ENCODE measurements at places on chromosomes 12 and 14.

GRCh38 chr12:2380946-2381345 is 328.2 kb downstream of the CACNA1C start:
- DNase-seq: no peak

DNA sequence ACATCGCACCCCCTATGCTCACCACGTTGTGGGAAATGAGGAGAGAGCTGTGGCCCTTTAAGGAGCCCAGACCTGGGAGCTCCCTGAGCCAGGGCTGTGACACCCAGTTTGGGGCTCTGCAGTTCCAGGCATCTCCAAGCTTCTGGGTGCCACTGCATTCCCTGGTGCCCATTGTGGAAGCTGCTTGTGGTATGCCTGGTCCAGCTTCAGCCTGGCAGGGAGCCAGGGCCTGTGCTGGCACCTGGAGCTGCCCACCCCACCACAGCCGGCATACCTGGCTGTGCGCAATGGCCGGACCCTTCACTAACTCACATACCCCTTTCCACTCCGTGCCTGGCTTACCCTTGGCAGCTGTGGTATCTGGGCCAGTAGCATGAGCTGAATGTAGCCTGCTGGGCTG is 107.9 kb upstream of the OR4E1 start:
- DNase-seq: no peak

- no peak for DNase-seq
Observed at GRCh38 chr12:102496591-102496990, 16.2 kb upstream of the IGF1 start.

- no peak for DNase-seq
Observed at GRCh38 chr14:55388160-55388559, 23.5 kb downstream of the ATG14 start.

DNA sequence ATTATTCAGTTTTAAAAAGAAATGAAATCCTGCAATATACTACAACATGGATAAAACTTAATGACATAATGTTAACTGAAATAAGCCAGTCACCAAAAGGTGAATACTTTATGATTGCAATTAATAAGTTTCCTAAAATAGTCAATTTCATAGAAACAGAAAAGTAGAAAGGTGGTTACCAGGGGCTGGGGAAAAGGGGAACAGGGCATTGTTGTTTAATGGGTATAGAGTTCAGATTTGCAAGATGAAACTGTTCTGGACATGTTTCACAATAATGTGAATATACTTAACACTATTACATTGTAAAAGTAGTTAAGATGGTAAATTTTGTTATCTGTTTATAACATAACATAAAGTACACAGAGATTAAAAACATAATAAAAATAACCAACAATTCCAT is 550.9 kb downstream of the CCER1 start:
- no peak for DNase-seq

- peak; percentile 73 for DNase-seq
Observed at GRCh38 chr14:106308839-106309389, 782.5 kb downstream of the TMEM121 start.

DNA sequence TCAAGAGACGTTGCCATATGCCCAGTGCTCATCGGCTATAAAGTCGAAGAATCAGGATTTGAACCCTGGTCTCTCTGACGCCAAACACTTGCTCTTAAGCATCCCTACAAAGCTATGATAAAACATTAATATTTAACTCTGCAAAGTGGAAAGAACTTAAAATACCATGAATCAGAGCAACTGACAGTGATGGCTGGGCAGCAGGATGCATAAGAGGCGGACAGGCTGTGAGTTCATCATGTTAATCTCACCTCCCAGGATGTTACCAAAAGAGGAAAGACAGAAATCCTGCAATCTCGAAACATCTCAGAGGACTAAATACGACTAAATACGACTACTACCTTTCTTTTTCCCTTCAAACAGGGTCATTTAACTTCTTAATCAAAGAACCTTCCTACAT is 5.8 kb downstream of the DICER1 start:
- DNase-seq: no peak

DNA sequence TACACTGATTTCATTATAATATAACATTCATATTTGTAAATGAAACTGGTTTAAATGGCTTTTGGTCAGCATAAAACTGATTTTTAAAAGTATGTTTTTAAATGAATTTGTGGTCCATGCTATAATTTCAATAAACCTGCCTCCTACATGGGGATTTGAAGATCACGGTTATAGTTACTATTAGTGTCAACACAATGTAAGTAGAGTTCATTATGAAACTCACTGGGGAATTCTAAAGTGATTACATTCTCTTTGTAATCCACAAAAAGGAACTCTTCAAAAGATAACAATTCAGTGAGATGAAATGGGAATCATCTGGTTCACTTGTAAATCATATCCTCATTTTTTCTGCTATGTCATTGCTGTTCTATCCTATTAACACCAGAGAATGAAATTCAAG is 204.5 kb upstream of the G2E3 start:
- DNase-seq: no peak

DNA sequence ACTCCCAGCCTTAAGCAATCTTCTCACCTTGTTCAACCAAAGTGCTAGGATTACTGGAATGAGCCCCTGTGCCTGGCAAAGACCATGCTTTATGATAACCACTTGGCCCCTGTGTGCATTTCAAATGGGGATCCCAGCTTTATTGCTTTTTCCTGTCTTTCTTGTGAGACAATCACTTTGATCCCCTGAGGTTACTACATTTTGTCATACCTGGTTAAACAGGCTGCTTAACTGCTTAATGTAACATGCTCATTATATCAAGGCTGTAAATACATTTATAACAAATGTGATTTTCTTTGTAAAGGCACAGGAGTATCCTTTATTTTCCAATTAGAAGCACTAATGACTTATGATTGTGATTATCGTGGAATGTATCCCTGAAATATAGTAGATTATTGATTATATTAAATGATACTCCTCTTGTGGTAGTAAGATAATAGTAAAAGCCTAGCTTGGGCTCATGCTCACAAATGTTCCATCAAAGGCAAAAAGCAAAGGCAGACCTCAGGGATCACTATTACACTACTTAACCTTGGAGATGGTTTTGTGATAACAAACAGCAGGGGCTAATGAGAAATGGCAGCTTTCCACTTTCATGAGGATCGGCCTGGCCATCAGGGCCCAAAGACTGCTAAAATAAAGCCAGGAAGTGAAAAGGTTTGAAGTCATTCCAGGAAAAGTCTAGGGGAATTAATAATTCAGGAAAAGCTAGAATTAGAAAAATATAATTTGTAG is 290.8 kb upstream of the MDGA2 start:
- no peak for DNase-seq

DNA sequence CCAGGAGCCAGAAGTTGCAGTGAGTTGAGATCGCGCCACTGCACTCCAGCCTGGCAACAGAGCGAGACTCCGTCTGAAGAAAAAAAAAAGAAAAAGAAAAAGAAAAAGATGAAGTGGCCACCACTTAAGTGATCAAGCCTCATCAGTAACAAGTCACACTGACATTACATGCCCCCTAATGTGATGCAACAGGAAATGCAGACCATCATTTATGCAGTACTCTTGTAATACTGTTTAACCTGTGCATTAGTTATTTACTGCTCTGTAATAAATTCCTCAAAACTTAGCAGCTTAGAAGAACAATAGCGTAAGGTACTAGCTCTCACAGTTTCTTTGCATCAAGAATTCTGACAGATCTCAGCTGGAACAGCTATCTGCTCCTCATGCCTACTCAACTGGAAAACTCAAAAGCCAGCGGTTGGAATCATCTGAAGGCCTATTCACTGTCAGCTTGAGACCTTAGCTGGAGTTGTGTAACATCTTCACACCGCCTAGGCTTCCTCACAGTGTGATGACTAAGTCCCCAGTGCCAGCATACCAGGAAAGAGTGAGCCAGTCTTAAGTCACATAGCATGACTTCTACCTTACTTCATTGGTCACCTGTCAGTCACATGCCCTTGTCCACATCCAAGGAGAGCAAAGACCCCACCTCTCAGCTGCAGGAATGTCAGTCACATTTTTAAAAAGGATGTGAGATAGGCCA is 31.5 kb downstream of the EPS8 start:
- no peak for DNase-seq

- no peak for DNase-seq
Observed at GRCh38 chr14:29144621-29145020, 378.0 kb downstream of the FOXG1 start.

Data from germinal center (tissue), 1 donor.